HepG2 (cell line): ENCODE measurements at places on chromosomes 5 and 9. TPM values are rescaled to one million over a fixed set of nuclear protein-coding genes. Genes with fewer than 3 reads are reported as not detected.

Gene OR1L1
- total RNA-seq, result not detected in 2 replicates

Gene ANKRD18A
- total RNA-seq, result 4.3 and 5.9 TPM in 2 replicates

Gene IFNE
- not detected in 2 replicates for total RNA-seq

Gene ACER2
- total RNA-seq, result 2.1 and 3.4 TPM in 2 replicates

Gene UGT3A1
- total RNA-seq, result not detected in 2 replicates

DNA sequence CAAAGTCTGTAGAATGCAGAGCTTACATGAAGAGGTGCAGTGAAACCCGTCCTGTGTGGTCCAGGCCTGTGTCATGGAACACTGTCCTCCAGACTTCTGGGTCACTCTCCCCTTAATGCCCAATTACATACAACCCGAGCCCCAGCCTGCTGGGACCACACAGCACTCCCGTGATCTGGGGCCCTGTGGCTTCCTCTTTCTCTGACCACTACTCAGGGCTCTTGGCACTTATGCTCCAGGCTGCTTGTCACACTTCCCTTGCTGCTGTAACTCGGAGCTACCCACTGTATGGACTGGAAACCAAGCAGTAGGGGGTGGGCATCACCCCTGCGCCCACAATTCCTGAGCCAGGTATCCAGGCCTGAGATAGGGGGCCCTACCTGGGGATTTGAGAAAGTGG is 10.3 kb upstream of the IL3 start:
- DNase-seq, result no peak

GRCh38 chr9:3946840-3947587 is 352.9 kb downstream of the GLIS3 start:
- DNase-seq, result no peak

- no peak for DNase-seq
Measured at GRCh38 chr9:136564379-136564988, 18.6 kb upstream of the NOTCH1 start.

DNA sequence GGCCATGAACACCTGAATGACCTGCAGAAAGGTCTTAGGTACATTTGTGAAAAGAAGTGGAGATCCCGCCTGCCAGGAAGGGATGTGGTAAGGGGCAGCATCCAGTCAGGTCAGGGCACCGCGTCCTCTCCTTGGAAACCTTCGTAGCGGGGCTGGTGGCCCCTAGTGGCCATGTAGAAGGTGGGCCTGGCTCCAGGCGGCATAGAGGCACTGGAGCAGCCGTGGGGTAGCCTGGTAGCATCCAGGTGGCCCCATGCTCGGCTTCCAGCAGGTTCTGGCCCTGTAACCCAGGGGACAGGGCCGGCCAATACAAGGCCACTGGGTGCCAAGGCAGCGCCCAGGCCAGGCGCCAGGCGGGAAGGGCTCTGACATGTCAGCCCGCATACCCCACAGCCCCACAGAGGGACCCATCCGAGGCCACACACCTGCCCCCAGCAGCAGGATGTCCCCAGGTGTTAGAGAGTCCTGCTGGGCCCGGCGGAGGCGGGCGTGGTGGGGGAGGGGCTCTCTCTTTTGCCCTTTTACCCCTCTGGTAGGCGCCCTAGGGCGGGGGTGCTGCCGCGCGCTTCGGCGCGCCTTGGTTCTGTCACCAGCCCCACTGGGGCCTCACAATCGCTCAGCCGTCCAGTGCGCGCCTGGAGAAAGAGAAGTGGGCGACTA is 58.3 kb upstream of the SPATA31E1 start:
- no peak for DNase-seq

GRCh38 chr5:138824516-138824915 is 50.6 kb downstream of the LRRTM2 start:
- DNase-seq, result no peak
